ENCODE measurements at places on chromosomes 2 and 18.

GRCh38 chr2:152047824-152048471, 50.9 kb downstream of the CACNB4 start:
- DNase-seq, result no peak

GRCh38 chr18:13356032-13356431, 137.5 kb downstream of the LDLRAD4 start:
- DNase-seq, result no peak

DNA sequence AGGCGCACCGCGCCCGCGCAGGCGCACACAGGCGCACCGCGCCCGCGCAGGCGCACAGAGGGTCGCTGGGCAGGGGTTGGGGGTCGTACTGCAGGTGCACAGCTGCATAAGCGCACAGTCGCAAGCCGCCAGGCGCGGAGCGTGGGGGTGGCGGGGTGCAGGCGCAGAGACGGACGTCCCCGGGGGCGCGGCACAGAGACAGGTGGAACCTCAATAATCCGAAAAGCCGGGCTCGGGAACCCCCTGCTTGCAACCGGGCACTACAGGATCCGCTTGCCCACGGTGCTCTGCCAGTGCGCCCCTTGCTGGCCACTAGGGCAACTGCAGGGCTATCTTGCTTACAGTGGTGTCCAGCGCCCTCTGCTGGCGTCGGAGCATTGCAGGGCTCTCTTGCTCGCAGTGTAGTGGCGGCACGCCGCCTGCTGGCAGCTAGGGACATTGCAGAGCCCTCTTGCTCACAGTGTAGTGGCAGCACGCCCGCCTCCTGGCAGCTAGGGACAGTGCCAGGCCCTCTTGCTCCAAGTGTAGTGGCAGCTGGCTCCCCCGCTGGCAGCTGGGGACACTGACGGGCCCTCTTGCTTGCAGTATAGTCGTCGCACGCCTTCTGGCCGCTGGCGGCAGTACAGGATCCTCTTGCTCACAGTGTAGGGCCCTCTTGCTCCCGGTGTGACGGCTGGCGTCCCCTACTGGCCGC, 34.9 kb downstream of the FAM110C start:
- no peak for DNase-seq

GRCh38 chr18:10145546-10145945, 231.7 kb downstream of the VAPA start:
- DNase-seq, result no peak

GRCh38 chr2:143476336-143477087, 347.3 kb downstream of the ARHGAP15 start:
- DNase-seq, result no peak

DNA sequence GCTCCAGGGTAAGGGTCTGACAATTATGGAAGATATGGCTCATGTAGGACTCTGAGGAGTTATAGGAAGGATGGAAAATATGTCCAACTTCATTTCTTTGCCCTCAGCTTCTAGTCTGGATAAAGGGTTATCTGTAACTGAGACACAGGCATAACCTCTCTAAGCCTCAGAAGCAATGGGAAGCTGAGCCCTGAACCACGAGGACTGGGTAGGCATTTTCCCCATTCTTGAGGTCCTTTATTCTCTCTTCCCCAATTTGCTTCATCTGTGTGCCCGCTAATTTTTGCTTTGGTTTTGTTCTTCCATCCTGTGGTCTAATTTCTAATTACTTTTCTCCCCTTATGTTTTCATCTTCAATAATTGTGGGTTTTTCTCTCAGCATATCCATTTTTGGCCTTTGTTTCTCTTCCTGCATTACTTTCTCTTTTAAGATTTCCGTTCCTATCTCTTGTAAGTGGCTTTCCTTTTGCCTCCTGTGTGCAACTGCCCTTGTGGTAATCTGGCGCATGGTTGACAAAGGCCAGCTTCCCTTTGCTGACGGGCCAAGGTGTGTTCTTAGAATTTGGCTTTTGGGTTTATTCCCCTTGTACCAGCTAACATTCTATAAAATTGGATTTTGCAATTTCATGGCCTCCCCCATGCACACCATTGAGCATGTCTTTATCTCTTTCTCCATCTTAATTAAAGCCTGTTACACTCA, 343.8 kb downstream of the TXNL1 start:
- DNase-seq, result no peak

DNA sequence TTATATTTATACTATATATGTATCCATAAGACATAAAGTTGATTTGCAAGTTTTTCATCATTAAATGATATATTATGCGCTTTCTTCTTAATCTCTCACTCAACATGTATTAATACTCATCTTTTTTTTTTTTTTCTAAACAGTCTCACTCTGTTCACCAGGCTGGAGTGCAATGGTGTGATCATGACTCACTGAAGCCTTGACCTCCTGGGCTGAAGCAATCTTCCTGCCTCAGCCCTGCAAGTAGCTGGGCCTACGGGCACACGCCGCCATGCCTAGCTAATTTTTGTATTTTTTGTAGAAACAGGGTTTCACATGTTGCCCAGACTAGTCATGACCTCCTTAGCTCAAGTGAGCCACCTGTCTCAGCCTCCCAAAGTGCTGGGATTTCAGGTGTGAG, 51.4 kb upstream of the MAP4K3 start:
- no peak for DNase-seq

GRCh38 chr2:64225491-64225890, 81.3 kb upstream of the PELI1 start:
- no peak for DNase-seq

DNA sequence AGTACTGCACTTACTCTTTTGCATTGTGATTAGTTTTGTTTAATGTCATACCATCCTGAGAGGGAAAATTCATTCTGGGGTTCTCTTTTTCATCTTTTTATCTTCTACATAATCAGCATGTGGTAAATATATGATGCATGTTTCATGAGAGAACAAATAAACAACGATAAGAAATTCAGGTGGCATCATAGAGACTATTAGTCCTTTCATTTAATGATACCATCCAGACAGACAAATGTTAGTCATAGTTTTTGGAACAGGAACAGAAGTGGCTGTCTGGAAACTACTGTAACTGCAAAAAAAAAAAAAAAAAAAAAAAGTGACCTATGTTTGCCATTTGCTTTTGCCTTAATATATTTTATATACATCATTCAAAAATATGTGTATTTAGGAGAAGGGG, 761.0 kb downstream of the EPHA4 start:
- DNase-seq, result no peak

- no peak for DNase-seq
Measured at GRCh38 chr2:238122287-238123217, 15.9 kb upstream of the KLHL30 start.

DNA sequence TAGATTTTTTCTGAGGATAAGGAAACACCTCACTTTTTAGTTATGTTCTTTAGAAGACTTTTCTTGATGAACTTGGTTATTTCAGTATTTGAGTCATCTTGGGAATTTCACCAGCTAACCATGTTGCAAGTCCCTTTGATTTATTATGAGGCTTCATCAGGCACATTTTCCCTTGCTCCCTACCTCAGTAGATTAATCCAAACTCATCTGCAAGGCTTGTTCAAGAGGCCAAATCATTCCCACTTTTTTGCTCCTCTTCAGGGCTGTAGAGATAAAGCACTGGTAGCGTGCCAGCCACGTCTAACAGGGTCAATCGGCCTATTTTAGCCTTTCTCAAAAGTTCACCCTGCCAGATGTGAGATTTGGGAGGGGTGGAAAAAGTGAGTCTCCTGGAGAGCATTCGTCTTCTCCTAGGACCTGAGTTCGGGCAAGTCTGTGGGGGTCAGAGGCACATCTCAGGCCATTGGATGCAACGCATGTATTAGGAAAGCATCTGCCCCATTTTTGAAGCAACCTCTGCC, 120.3 kb downstream of the RDH14 start:
- DNase-seq, result no peak

- DNase-seq, result no peak
Measured at GRCh38 chr2:171365232-171365631, 68.6 kb downstream of the METTL8 start.

DNA sequence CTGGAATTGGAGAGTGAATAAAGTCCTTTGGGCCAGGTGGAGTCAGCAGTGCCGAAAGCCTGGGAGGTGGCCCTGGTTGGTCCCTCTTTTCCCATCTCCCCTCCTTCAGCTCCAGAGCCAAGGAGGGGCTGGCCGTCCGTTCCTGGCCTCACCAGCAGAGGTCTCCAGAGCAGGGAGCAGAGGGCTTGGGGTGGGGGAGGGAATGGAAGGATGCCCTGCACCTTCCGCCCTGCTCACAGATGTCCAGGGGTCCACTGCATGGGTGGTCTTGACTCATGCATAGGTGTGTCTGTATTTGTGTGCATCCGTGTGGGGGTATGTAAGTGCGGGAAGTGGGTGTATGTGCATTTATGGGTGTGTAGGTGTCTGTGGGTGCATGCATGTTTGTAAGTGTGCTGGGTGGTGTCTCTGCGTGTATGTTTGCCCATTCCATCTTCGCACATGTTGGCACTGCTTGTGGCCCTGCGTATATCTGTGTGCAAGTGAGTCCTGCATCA, 201.8 kb downstream of the ZFP36L2 start:
- peak; percentile 33 for DNase-seq

DNA sequence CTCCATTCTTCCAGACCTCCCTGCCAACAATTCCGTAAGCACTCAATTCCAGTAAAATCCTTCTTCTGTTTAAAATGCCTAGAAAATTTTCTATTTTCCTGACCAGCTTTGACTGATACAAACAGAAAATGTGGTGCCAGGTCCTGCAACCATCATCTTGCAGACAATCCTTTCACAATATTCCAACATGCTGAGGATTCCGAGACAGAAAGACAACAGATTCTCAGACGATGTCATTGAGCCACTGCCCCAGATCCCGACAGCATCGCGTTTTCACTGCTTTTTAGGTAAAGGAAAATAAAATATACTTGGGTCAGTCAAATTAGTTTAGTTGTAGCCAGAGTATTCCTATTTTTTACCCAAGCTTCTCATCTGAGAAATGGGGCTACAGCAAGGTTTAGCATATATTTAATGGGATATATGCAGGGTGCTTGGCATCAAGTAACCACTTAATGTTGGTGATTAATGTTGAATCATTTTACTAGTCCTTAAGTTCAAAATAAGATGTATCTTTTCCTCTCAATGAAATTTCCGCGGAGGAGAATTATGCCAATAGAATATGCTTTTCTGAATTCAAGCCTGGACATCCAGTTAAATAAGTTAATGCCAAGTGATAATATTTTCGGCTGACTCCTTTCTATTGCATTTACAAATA, 866.6 kb downstream of the SLC4A3 start:
- no peak for DNase-seq

GRCh38 chr2:217698691-217699090, 304.1 kb downstream of the TNS1 start:
- no peak for DNase-seq

DNA sequence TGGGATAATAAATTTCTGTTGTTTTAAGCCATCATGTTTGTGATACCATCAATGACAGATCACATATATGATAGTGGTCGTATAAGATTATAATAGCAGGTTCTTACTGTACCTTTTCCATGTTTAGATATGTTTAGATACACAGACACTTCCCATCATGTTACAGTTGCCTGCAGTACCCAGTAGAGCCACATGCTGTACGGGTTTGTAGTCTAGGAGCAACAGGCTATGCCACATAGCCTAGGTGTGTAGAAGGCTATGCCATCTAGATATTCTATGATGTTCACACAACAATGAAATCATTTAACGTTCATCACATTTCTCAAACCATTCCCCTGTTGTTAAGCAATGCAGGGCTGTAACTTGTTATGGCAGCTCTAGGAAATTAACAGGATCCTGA, 132.9 kb upstream of the SH3BP4 start:
- DNase-seq, result no peak

- no peak for DNase-seq
Measured at GRCh38 chr2:167196461-167197252, 308.4 kb downstream of the XIRP2 start.

DNA sequence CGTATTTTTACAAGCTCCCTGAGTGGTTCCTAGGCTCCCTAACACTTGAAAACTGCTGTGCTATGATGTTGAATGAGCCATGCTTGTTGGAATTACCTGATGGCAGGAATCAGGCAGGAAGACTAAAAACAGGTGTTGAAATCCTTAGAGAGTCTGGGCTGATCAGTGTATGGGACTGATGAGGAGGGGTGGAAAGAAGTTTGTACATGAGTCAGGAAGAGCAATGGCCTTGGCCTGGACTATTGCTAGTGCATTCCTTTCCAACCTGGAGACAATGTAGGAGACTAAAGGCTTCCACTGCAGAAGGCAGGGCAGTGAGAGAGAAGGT, 25.0 kb upstream of the TMBIM1 start:
- no peak for DNase-seq

DNA sequence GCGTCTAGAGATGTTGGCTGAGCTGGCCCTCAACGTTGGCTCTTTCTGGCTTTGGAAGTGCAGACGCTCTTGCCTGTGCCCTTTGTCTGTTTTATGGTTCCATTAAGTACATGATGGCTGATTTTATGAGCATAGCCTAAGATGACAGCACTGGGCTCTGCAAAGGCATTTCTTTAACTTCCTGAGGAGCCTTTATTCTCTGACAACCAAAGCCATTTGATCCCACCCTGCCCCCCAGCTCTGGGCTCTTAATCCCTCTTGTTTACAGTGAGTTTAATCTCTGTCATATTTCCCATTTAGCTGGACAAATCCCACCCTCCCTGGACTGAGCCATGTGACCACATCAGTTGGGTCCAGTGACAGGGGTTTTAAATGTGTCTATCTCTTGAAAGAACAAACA, 195.9 kb downstream of the ACKR3 start:
- DNase-seq, result no peak

GRCh38 chr18:62371436-62371835, 46.3 kb downstream of the TNFRSF11A start:
- DNase-seq, result no peak

DNA sequence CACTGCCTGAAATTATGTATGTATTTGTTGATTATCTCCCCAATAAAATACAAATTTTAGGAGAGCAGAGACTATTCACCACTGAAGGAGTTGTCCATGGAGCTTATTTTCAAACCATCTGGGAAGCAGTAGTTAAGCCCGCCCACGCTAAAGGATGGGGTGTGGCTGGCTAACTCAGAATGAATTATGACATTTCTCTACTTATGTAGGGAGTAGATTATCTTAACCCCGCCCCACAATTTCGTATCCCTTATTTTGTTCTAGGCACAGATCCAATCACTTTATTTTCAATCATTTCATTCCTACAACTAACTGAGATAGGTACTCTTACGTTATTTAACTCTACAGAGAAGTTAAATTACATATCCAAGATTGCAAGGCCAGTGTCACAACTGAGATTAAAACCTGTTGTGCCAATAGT, 1.4 kb upstream of the LAPTM4A start:
- DNase-seq, result peak; percentile 52

GRCh38 chr2:62219407-62220159, 23.7 kb downstream of the B3GNT2 start:
- DNase-seq, result no peak

GRCh38 chr2:182435754-182436153, 8.9 kb upstream of the PDE1A start:
- no peak for DNase-seq
